ENCODE measurements at places on chromosomes 3 and 15.

GRCh38 chr3:112860898-112861297, 14.2 kb upstream of the CD200R1L start:
- DNase-seq: no peak

DNA sequence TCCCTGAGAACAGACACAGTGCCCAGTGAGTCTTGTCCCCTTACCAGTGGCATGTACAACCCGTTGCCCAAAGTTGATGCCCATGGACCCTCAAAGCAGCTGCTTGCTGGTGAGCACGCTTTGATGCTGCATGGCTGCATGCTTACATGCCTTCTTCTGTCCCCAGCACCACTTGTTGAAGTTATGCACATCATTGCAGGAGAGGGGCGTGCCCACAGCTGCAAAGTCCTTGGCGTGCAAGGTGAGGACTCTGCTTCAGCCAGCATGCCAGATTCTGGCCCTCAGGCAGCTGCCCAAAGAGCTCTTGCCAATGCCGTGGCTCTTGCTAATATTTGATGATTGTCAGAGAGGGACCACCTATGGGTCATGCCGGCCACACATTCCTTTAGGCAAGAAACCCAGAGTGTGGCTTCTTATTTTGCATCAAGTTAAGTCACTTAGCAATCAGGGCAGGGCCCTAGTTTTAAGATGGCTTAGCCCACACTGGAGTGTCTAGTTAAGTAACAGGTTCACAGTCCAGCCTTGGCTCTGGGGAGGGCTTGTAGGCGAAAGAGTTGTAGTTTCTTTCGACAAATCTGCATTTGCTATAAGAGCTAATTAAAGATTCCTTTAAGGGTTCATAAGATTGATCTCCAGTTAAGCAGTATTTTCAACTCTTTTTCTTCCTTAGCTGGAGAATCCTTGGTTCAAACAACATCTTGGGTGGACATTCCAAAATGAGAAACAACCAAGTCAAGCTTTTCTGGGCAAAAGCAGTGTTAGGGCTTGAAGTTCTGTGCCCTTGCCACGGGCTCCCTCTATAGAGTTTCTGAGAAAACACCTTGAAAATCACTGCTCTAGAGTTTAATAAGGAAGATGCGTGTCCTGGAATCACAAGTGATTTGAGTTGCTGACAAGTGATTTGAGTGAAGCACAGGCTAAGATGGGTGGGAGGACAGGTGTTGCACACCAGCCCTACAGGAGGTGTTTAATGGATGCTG, 128.6 kb downstream of the SLCO3A1 start:
- DNase-seq: no peak

- no peak for DNase-seq
Observed at GRCh38 chr3:186996356-186996755, 66.0 kb downstream of the ST6GAL1 start.

DNA sequence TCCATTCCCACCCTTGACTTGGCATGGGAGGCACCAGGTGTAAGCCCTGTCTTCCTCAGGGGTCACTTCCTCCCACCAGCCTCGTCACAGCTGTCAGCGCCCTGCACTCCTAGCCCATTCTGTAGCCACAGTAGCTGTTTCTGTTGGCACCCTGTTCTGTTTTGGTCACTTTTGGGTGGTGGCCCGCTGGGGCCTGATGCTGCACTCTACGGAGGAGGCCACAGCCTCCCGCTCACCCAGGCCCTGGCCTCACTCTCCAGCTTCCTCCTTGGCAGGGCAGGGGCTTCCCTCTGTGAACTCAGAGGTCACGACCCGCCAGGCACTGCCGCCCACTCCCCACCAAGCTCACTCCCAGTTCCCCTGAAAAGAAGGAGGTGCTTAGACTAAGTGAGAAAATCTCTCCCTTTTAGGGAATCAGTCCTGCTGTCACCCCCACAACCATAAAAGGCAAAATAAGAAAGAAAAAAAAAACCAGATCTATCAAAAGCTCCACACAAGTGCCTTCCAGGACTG, 68.4 kb downstream of the MGLL start:
- DNase-seq: no peak

- DNase-seq: no peak
Observed at GRCh38 chr3:14799146-14799545, 19.6 kb upstream of the FGD5 start.

Data from HAP-1 (cell line).